ENCODE measurements at places on chromosomes 5 and 9.
A peak's percentile ranks its signal among the peaks of the same experiment; 100 is the strongest.

DNA sequence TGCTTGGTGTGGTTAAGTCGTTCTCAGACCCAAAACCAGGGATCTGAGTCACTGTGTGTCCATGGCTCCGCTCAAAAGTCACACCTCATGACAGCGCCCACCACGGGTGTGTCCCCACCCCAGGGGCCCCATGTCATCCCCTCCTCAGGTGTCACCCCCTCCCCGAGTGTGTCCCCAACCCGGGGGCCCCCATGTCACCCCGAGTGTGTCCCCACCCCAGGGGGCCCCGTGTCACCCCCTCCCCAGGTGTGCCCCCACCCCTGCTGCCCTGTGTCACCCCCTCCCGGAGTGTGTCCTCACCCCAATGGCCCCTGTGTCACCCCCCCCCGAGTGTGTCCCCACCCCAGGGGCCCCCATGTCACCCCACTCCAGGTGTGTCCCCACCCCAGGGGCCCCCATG, 5.1 kb downstream of the LRRC14B start:
- H3K4me3 ChIP-seq, result no peak overlapping the region
- H3K36me3 ChIP-seq, result no peaks in the 10 kb centered on the region
- H3K27ac ChIP-seq, result no peak overlapping the region
- H3K27me3 ChIP-seq, result no peaks in the 10 kb centered on the region
- DNase-seq, result no peak

DNA sequence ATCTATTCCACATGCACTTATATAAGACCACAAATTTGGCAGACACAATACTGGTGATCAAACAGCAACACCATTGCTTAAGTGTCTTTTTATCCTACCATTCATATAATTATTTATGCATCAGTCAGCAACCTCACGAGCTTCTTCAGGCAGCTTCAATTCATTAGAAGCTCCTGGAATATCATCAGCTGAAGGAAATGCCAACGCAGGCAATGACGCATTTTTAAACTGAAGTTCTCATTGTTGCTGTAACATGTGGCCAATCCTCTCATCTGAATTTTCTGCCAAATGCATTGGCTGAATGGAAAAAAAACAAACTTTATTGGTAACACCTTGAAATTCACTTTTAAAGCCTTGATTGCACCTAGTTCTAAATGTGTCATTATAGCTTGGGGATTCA, 376.4 kb upstream of the RGMB start:
- no peaks in the 10 kb centered on the region for H3K27me3 ChIP-seq
- no peak for DNase-seq
- H3K36me3 ChIP-seq, result no peaks in the 10 kb centered on the region

DNA sequence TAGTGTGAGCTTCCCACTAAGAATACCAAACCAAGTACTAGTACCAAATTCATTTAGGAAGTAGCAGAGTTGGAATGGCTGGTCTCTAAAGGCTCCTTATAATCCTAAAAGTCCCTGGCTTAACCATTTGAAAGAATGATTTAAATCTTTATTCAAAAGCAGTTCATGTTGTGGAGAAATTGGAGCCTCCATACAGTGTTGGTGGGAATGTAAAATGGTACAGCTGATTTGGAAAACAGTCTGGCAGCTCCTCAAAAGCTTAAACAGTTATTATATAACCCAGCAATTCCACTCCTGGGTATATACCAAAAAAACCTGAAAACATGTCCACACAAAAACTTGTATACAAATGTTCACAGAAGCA, 2.9 kb downstream of the PLIN2 start:
- peaks cover 47% of the 10 kb centered on the region for H3K4me1 ChIP-seq
- H3K36me3 ChIP-seq, result peaks cover 45% of the 10 kb centered on the region
- H3K4me3 ChIP-seq, result peak overlapping the region; percentile 16
- no peaks in the 10 kb centered on the region for H3K27me3 ChIP-seq
- peak overlapping the region; percentile 58 for H3K27ac ChIP-seq

DNA sequence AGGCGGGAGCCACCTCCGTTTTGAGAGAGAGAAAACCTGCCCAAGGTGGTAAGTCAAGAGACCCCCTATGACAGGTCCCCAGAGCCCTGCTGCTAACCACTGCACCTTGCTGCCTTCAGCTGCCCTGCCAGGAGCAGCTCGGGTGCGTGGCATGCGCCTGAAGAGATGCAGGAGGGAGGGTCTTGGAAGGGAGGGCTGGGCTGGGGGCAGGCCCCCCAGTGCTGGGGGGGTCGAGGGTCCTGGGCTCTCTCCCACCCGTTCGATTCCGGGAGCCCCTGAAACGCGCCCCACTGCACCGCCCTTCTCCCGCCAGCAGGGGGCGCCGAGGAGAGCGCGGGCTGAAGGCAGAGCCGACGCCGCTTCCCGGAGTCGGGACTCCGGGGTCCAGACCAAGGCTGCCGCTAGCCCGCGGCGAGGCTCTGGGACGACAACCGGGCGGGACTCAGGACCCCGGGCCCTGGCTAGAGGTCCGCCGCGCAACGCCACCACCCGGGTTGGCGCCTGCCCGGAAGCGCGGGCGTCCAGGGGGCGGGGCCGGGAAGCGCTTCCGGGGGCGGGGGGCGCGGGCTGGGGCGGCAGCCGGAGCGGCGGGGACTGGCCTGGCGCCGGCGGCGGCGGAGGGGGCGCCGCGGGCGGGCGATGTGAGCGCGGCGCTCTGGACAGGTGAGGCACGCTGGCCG, at the start of gene ZBTB34:
Gene ZBTB34, plus strand, starts transcription at position 563 of the 680 bp plus-strand sequence. CDS start 18,761 bp downstream, outside the sequence.
- H3K27me3 ChIP-seq, result peaks cover 3% of the 10 kb centered on the region
- peaks cover 3% of the 10 kb centered on the region for H3K36me3 ChIP-seq
- H3K4me1 ChIP-seq, result peaks cover 16% of the 10 kb centered on the region
- peak; percentile 80 for DNase-seq
- peak within 1 kb of the TSS; percentile 80 for H3K4me3 ChIP-seq

GRCh38 chr5:66377747-66378146, 218.4 kb upstream of the MAST4 start:
- no peaks in the 10 kb centered on the region for H3K36me3 ChIP-seq
- no peaks in the 10 kb centered on the region for H3K4me1 ChIP-seq
- peaks cover 8% of the 10 kb centered on the region for H3K27me3 ChIP-seq
- no peak overlapping the region for H3K4me3 ChIP-seq
- H3K27ac ChIP-seq, result no peak overlapping the region
- no peak for DNase-seq

- H3K4me1 ChIP-seq, result no peaks in the 10 kb centered on the region
- DNase-seq, result no peak
- H3K4me3 ChIP-seq, result no peak overlapping the region
- no peaks in the 10 kb centered on the region for H3K27me3 ChIP-seq
Measured at GRCh38 chr5:120345947-120346346, 118.2 kb upstream of the PRR16 start.

GRCh38 chr5:80955082-80955590, 5.0 kb upstream of the RASGRF2 start:
- peaks cover 6% of the 10 kb centered on the region for H3K27me3 ChIP-seq
- no peaks in the 10 kb centered on the region for H3K36me3 ChIP-seq
- DNase-seq, result no peak
- H3K4me3 ChIP-seq, result no peak overlapping the region
- H3K27ac ChIP-seq, result no peak overlapping the region

GRCh38 chr5:978693-979092, 29.9 kb upstream of the NKD2 start:
- H3K27ac ChIP-seq, result no peak overlapping the region
- H3K27me3 ChIP-seq, result peaks cover 6% of the 10 kb centered on the region
- H3K36me3 ChIP-seq, result no peaks in the 10 kb centered on the region
- no peaks in the 10 kb centered on the region for H3K4me1 ChIP-seq
- no peak for DNase-seq

DNA sequence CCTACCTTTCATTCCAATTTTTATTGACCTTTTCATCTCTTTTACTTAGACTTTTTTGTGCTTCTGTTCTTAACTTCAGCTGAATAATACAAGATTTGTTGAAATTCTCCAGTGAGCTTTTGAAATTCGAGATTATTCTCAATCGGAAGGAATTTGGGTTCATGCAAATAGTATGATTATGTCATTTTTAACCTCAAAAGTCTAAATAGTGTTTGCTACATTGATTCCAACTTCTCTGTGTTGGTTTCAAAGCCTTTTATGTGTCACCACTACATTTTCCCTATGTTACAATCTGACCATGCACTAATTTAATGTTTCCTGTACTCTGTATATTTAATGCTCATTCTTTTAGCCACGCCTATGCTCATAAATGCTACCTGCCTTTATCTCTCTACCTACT, 44.1 kb downstream of the VPS13A start:
- H3K27ac ChIP-seq, result no peak overlapping the region
- no peak overlapping the region for H3K4me3 ChIP-seq
- no peaks in the 10 kb centered on the region for H3K27me3 ChIP-seq
- DNase-seq, result no peak
- H3K4me1 ChIP-seq, result no peaks in the 10 kb centered on the region
- H3K36me3 ChIP-seq, result peaks cover 31% of the 10 kb centered on the region

DNA sequence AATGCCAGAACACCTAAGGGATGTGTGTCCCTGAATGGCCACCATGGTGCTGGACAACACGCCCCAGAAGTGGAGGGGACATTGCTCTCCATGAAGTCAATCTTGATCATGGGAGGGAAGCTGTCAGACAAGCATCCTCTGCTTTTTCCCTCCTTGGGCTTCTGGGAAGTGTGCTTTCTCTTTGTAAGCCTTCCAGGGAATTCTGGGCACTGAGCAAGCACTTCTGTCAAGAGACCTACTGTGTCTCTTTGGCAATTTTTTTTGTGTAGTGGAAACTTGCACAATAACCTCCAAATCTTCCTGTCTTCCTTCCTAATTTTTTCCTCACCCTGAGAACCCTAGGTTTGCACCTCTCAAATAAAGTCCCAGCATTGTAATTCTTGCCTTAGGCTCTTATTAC, 132.0 kb downstream of the SEC61B start:
- H3K27ac ChIP-seq, result no peak overlapping the region
- H3K4me1 ChIP-seq, result no peaks in the 10 kb centered on the region
- H3K36me3 ChIP-seq, result no peaks in the 10 kb centered on the region
- no peak for DNase-seq
- H3K27me3 ChIP-seq, result peaks cover 4% of the 10 kb centered on the region

GRCh38 chr9:92501671-92502393, 19.5 kb upstream of the ASPN start:
- H3K36me3 ChIP-seq, result no peaks in the 10 kb centered on the region
- no peaks in the 10 kb centered on the region for H3K4me1 ChIP-seq
- H3K27me3 ChIP-seq, result no peaks in the 10 kb centered on the region
- DNase-seq, result peak; percentile 17

- H3K36me3 ChIP-seq, result no peaks in the 10 kb centered on the region
- H3K4me3 ChIP-seq, result no peak overlapping the region
- H3K27ac ChIP-seq, result no peak overlapping the region
Measured at GRCh38 chr5:33558489-33558888, 117.7 kb downstream of the TARS1 start.

DNA sequence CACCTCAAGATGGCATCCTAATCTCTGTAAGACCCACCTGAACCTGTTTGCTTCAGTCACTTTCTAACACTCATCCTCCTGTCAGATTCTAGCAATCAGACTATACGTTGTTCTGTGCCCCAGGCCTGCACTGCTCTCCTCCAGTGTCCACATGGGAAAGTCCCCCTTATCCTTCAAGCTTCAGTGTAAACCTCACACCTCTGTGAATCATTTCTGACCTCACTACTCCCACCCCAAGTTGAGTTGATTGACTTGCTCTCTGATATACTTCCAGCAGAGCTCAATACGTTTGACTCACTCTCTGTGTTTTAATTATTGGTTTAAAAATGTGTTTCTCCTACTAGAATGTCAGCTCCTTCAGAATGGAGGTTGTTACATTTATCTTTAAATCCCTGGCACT, 240.2 kb downstream of the FBXL17 start:
- H3K4me3 ChIP-seq, result no peak overlapping the region
- peaks cover 6% of the 10 kb centered on the region for H3K36me3 ChIP-seq
- H3K27ac ChIP-seq, result no peak overlapping the region
- no peak for DNase-seq

GRCh38 chr9:16771356-16771755, 99.1 kb downstream of the BNC2 start:
- no peaks in the 10 kb centered on the region for H3K27me3 ChIP-seq
- H3K4me3 ChIP-seq, result no peak overlapping the region
- H3K4me1 ChIP-seq, result no peaks in the 10 kb centered on the region
- no peaks in the 10 kb centered on the region for H3K36me3 ChIP-seq
- no peak for DNase-seq

- H3K4me1 ChIP-seq, result no peaks in the 10 kb centered on the region
- peaks cover 5% of the 10 kb centered on the region for H3K27me3 ChIP-seq
- H3K4me3 ChIP-seq, result no peak overlapping the region
- H3K36me3 ChIP-seq, result no peaks in the 10 kb centered on the region
Measured at GRCh38 chr5:156879665-156880285, 29.7 kb downstream of the PPP1R2B start.

DNA sequence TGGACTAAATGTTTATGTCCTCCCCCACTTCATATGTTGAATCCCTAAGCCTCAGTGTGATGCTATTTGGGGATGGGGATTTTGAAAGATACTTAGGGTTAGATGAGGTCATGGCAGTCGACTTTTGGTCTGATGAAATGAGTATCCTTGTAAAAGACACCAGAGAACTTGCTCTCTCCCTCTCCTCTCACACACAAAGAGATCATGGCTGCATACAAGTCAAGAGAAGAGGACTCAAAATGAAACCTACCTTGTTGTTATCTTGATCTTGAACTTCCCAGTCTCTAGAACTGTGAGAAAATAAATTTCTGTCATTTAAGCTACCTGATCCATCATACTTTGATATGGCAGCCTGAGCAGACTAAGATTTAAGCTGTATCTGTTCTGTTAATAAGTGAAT, 144.0 kb upstream of the HAPLN1 start:
- H3K36me3 ChIP-seq, result no peaks in the 10 kb centered on the region
- no peak overlapping the region for H3K4me3 ChIP-seq
- no peaks in the 10 kb centered on the region for H3K4me1 ChIP-seq

Measured in activated CD4-positive, alpha-beta memory T cell treated with anti-CD3 and anti-CD28 coated beads for 36 hours (primary cell).